ENCODE measurements at places on chromosomes 2 and 18.

DNA sequence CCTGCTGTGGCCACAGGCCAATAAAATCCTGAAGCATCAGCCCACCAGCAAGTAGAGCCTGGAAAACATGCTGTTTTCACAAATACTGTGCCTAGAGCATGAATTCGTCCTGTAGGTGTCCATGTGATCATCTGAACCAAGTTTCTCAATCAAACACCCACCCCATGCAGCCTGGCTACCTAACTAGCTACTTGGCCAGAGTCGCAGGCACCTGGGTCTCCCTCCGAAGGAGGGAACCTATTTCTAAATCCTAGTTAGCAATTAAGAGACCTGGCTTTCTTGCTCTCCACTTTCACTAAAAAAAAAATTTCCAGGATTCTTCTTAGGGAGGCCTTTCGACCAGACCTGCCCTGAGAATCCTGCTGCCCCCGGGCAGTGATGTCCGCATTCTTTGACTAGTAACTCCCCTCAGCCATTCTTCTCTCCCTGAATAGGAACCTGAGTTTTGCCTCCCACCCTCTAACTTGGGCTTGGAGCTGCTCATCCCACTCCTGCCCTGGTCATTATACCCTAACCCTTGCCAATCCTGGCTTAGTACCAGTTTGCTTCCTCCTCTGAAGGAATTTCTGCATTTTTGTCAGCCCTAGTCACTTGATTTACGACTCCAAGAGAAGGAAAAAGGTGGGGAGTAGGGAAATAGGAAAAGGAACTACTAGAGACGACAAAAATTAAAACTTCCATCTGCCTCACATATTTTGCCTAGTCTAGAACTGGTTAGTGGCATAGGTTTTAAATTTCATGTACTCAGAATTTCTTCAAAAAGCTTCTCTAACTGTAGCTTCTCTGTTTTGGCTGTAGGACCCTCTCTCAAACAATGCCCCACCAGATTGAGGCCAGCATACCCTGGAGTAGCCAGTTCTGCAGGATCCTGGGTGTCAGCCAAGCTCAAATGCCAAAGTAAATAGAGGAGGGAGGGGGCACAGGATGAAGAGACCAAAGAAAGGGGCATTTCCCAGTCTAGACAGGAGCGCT lies 25.4 kb upstream of the TANK start:
- no peak for DNase-seq

DNA sequence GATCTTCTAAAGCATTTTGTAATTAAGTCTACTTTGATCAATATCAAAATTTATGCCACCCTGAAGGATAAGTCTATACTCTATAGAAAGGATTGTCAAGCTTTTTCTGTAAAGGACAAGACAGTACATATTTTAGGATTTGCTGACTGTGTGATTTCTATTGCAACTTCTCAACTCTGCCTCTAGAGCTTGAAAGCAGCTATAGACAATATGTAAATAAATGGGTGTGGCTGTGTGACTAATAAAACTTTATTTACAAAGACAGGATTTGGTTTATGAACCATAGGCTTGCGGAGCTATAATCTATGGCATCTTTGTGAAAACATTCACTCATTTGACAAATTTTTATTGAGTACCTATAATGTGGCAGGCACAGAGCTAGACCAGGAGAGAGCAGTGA lies 18.4 kb downstream of the UPP2 start:
- no peak for DNase-seq

DNA sequence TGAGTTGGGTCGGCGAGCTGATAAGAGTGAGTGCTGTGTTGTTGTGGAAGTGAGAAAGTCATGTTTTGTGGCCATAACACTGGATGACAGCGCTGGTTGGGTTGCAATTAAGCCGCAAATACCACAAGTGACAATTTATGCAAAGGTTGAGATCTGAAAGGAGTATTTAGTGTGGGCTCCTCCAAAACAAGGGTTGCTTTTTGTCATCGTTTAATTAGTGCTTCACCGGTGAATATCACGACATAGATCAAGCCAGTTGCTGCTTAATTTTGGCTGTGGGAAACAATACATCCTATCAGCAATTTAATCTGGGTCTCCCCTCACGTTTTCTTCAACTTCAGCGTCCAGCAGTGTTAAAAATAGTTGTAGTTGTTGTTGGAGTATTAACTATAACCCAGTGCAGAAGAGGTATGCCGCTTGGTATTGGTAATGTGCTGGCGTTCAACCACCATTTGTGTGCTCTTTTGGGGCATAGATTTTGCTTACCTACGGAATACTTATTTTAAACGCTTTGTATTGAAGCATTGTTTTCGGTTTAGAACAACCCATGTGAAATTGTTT lies 662 bp downstream of the ACVR2A start:
- DNase-seq: no peak

- DNase-seq: no peak
Measured at GRCh38 chr2:63034526-63034925, 16.1 kb upstream of the OTX1 start.

DNA sequence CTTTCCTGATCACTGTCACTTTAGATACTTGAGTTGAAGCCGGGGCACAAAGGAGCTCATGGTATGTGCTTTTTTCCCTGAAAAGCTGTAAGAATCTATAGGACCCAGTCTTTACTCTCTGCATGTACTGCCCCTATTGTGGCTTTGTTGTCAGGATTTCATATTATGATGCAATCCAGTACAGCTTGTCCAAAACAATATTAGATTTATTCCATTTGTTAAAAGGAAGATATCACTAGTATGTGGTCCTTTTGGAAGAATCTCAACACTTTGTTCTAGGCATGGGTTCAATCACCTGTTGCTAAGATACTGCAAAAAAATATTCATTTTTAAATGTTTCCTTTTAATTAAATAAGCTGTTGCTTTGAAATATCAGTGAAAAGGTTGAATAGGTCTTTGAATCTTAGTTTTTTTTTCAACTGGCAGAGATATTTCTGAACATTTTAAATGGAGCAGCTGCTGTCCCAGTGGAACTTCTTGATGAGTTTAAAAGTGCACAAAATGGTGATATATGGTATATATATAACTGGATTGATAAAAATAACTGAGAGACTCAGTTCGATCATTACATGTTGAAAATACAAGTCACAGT lies 256.6 kb upstream of the NT5C1B start:
- DNase-seq: no peak

DNA sequence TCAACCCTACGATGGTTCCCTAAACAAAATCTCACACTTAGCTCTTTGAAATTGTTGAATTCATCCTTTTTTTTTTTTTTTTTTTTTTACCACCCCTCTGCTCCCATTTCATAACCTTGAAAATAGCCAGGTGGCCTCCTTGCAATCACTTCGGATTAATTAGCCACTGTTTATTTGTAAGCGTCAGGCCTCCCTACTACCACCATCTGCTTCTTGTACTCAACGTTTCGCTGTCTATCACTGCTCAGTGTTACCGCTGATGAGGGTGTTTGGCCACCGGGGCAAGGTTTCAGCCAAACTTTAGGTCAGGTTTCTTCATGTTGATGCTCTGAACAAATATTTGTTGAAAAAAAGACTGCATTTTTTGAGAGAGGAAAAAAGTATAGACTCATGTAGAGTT lies 183.2 kb downstream of the EPHA4 start:
- no peak for DNase-seq

- no peak for DNase-seq
Measured at GRCh38 chr2:44430342-44430741, 68.6 kb downstream of the CAMKMT start.

- DNase-seq: no peak
Measured at GRCh38 chr2:232295971-232296370, 82.6 kb upstream of the ALPP start.

GRCh38 chr18:76379226-76380126 lies 115.6 kb downstream of the ZNF516 start:
- no peak for DNase-seq

- DNase-seq: no peak
Measured at GRCh38 chr18:44465381-44465841, 215.3 kb upstream of the SETBP1 start.

DNA sequence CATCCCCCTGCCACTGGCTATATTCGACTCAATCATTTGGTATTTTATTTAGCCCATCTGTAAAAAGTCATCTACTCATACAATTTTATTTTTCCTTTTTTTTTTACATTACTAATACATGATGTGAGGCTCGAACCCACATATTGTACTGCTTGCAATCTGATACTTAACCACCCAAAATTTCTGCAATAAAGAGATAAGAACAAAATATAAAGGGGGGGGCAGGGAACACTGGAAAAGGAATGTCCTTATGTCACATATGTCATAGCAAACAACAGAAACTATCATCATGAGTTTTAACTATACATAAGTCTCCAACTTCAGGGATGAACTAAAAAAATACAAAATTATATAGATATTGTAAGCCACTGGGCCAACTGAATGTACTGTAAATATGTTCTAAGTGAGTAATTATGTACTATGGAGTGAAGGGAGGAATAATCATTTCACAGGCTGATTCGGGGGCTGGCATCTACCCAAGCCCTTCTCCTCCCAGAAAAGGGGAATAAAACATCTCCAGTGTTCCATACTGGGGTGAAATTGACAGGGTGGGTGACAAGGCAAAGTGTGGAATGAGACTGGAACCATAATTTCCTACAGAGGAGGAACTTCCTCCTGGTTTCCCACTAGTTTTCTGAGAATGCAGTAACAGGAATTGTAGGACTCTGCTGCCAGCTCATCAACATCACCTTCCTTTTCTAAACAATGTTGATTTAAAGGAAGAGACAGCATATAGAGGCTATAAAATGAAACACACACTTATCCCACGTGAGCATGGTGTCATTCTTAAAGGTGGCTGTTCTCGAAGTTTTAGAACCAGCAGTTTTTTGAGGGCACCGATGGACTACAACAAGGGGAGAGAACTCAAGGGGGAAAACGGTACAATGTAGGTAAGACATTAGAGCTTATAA lies 79.5 kb downstream of the FARSB start:
- DNase-seq: no peak

DNA sequence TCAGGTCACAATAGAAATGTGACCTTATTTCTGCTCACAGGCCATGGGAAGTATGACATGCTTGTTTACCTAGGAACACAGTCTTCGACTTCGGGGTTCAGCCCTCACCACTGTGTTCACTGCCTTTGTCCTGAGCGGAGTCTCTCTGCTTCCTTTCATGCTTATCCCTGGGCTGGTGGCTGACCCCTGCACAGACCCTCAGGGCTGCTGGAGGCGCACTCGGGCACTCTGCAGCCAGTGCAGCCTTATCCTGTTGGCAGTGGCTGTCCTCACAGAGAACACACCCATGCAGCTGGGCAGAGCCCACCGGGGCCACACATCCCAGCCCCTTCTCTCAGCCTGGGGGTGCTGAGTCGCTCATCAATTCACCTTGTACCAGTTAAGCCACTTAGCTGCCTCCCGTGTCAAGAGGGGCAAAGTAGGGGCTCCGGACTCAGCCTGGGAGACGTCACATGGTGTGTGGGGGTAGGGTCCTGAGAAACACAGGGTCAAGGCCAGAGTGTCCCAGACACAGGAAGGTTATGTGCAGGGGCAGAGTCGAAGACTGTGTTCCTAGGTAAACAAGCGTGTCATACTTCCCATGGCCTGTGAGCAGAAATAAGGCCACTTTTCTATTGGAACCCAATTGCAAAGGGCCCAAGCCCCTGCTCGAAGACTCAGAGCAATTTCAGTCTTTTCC lies 107.5 kb downstream of the FAM210A start:
- DNase-seq: no peak

GRCh38 chr18:44869533-44869932 lies 188.8 kb downstream of the SETBP1 start:
- no peak for DNase-seq

DNA sequence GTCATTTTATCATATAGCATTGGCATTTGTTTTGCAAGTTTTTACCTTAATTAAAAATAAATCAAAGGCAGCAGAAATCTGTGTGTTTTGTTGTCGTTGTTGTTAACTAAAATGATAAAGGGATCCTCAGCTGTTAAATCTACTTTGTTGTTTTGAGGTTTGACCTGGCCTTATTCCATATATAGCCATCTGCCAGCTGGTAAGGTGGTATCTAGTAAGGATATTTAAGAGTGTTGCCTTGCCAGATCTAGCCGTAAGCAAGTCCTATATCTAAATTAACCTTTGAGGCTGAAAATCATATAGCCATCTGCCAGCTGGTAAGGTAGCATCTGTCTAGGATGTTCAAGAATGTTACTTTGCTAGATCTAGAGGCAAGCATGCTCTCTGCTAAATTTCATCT lies 56.6 kb downstream of the BMPR2 start:
- DNase-seq: no peak

- DNase-seq: no peak
Measured at GRCh38 chr2:217816396-217816869, 186.4 kb downstream of the TNS1 start.

DNA sequence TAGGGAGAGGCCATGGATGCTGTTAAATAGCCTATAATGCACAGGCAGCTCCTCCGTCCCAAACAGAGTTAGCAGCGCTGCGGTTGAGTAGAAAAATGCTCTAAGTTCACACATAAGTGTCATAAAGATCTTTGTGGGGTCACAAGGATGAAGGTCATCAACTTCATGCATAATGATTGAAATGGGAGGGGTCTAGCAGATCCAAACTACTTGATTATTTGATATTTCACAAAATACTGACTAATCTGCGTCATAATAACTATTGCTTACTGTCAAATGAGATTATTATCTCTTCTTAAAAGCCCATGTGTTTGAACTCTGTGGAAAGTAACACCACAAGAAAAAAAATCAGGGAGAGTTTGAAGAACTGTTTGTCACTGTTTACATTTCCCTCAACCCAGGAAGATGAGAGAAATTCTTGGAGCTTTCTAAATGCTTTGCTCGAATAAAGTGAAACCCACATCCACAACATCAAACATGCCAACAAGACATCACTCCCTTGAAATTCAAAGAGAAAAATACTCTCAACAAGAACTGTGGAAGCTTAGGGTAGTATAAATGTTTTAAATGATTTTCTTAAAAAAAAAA lies 50.5 kb upstream of the CREB1 start:
- DNase-seq: no peak

DNA sequence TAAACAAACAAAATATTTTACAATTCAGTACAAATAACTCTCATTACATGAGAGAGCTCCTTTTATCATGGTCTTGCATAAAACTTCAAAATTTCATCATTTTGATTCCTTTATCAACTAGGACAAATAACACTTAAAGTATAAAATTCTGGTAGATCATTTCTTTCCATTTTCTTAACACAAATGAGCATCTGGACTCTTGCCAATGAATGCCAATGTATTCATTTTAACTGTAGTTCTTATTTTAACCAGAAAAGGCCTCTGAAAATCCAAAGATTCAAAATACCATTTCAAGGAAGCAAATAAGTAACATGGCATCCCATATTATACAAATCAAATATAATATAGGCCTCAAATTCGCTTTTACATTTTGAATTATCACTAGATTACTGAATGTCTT lies 13.8 kb upstream of the POU3F3 start:
- no peak for DNase-seq

DNA sequence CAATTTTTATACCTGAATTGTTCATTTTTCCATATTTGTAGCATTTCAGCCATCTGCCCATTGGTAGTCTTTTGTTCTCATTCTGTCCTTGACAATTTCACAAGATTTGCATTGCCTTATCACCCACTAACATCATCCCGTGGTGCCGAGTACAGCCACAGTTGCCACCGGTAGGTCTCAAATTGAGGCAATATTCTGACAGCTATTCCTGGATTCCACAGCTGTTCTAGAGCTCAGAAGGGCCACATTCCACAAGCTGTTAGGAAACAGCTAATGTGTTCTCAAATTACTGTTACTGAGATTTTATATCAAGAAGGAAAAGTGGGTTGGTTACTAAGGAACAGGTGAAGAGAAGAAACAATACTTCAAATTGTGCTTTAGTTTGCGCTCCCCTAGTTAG lies 178.8 kb downstream of the RPRM start:
- no peak for DNase-seq

GRCh38 chr2:174959787-174960186 lies 45.4 kb downstream of the CHN1 start:
- no peak for DNase-seq

- DNase-seq: no peak
Measured at GRCh38 chr2:123916051-123916450, 109.0 kb upstream of the CNTNAP5 start.

Data from AG04449 (cell line).